T-helper 22 cell (primary cell): ENCODE measurements at places on chromosomes 1 and 21.

- peak; percentile 27 for DNase-seq
Measured at GRCh38 chr1:206933333-206933945, 11.7 kb upstream of the FCMR start.

GRCh38 chr1:208159555-208160258 lies 84.5 kb downstream of the PLXNA2 start:
- no peak for DNase-seq

DNA sequence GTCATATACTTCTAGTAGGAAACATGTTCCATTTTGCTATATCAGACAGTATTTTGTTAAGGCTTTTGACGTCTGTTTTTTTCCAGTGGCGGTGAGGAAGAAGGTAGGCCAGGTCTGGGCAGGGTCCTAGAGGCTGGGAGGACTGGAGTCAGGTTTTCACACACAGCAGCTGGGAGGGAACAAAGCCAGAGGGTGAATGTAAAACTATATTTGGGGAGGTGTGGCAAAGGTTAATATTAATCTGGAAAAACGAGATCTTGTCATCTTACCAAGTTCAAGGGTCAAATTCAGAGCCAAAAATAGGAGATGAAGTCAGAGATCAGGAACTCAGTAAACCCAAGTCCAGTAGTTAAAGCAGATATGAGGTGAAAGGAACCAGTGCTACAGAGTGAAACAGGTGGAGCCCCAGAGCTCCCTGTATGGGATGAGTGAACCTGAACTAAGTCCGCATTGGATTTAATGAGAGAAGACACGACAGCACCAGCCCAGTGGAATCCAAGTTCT lies 10.7 kb upstream of the OTUD7B start:
- DNase-seq: no peak

- no peak for DNase-seq
Measured at GRCh38 chr1:174266476-174266875, 107.2 kb downstream of the RABGAP1L start.

GRCh38 chr1:176205332-176205914 lies 1.7 kb downstream of the COP1 start:
- DNase-seq: no peak

DNA sequence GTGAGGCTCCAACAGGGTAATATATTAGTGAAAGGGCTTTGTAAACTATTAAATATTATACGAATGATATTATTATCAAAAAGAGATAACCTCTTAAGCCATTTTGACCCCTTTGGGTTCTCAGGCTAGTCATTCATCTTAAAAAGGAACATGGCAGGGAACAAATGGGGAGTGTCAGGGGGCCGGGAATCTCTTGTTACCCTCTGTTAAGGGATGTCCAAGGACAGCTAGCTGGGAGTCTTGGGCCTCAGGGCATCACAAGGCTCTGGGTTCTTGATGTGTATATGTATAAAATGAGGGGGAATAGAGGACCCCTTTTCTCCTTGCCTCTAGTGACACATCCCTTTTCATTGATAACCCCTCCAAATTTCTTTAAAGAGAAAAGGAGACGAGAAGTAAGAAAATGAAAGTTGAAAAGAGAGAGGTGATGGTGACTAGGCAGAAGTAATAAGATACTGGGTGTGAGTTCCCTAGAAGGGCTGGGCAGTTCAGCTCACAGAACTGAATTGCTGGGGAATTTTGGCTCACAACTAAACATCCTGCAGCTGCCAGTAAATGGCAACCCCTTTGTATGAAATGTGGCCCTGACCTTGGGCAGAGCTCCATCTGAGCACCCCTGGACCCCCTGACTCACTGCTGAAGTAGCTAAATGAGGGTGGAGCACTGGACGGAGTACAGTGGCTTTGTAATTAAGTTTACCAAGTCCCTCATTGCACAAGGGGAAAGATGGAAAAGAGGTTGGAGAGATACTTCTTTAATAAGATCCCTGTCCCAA lies 20.0 kb upstream of the ZNF326 start:
- no peak for DNase-seq

GRCh38 chr1:182739545-182739944 lies 50.0 kb upstream of the NPL start:
- no peak for DNase-seq

- DNase-seq: no peak
Measured at GRCh38 chr1:64242895-64243756, 39.7 kb downstream of the UBE2U start.

DNA sequence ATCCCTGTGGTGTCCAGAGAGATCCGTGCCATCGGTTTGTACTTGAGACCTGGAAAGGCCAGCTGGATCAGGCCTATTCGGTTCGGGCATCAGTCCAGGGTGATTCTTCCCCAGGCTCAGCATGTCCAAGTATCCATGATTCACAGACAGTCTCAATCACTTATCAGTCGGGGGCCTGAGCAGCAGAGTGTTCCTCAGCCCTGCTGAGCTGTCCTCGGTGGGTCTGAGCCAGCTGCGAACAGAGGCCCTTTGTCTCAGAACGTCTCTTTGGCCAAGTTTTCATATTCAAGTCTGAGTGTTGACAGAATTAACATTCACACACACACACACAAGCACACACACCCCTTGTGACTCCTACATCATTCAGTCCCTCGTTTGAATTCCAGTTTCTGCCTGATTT lies 33.4 kb upstream of the OSBPL9 start:
- DNase-seq: no peak

DNA sequence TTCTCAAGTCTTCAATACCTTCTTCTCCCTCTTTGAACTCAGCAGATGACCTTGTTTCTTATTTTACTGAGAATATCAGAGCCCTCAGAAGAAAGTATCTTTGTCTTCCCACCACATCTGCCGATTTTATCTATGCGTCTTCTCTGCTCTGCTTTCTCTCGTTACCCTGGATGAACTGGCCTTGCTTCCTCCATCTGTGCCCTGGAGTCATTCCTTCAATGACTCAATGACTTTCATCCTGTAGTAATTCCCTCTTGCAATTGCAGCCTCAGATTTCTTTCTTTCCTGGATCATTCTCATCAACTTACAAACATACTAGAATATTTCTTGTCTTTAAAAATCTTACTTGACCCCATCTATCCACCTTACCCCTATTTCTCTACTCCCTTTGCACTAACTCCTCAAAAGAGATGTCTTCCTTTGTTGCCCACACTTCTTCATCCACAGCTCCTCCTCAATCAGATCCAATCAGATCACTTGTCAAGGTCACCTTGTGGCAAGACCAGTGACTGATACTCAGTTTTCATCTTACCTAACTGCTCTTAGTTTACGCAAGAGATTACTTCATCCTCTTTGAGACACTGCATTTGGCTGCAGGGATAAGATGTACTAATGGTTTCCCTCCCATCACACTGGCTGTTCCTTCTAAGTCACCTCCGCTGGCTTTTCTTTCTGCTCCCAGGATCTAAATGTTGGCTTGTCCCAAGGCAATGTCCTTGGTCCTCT lies 8.2 kb upstream of the TGFBR3 start:
- DNase-seq: no peak

- no peak for DNase-seq
Measured at GRCh38 chr1:39648496-39648895, 9.1 kb upstream of the HEYL start.

DNA sequence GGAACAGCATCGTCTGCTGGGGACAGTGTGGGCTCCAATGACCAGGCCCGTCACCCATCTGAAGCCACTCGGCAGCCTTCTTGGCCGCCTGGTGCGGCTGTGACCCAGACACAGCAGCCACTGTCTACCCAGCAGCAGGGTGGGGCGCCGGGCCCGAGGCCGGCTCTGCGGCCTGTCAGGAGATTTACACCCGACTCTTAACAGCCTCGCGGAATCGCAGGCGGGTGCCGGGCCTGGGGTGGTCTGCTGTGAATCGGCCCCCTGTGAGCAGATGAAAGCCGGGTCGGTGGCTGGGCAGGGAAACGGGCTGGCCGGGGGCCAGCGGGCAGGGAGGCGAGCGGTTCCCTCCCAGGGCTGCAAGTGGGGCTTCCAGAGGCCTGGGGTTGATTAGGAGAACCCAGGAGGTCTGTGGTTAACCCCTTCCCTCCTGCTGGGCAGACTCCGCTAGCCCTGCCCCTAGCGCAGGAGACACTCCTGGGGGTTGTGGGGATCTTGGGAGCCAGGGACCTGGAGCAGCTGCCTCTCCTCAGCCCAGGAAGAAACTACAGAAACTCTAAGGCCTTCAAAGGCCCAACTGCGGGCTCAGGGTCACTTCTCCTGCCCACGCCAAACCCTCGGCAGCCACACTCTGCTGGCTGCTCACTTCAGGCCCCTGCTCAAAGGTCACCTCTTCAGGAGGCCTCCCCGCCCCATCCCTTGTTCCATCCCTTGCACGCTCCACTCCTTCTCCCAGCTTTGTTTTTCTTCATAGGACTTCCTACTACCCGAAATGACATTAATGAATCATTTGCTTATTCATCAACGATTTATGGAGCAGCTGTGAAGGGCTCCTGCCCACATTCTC lies 15.6 kb downstream of the RUNX3 start:
- no peak for DNase-seq

- no peak for DNase-seq
Measured at GRCh38 chr1:204726478-204726877, 40.9 kb upstream of the LRRN2 start.

- DNase-seq: no peak
Measured at GRCh38 chr1:231035799-231036198, 4.3 kb downstream of the FAM89A start.

GRCh38 chr1:184051485-184052193 lies at the start of gene TSEN15:
Gene TSEN15 (plus strand): TSS chr1:184051730. CDS start chr1:184051756, 26 bp downstream.
- DNase-seq: peak; percentile 32

- DNase-seq: no peak
Measured at GRCh38 chr1:89822109-89822962, 1.5 kb downstream of the LRRC8D start.
